ENCODE measurements at places on chromosomes 5 and 9. TPM values are rescaled to one million over a fixed set of nuclear protein-coding genes. Genes with fewer than 3 reads are reported as not detected.

BAAT gene
- total RNA-seq = 3.8 TPM

GRCh38 chr9:130779153-130779855, 55.8 kb upstream of the ABL1 start:
- DNase-seq = peak; percentile 55
- peak overlapping the region; percentile 58 for H3K27ac ChIP-seq
- H3K4me1 ChIP-seq = peaks cover 41% of the 10 kb centered on the region
- no peaks in the 10 kb centered on the region for H3K27me3 ChIP-seq
- no peaks in the 10 kb centered on the region for H3K36me3 ChIP-seq

DNA sequence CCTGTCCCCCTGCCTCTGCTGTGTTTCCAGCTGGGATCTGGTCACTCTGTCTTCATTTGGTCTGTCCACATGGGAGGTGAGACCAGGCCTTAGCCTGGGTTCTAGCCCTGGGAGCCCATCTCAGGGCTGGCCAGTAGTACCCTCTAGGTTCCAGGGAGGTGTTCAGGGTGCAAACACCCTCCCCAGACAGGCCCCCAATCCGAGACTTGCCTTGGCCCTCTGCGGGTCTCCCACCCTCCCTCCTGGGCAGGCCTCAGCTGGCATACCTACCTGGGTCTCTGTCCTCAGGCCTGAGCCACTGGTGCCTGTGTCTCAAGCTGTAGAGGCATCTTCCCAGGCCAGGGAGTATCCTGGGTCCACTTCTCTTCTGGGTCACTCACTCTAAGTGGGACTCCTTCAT, 925 bp upstream of the SAPCD2 start:
- DNase-seq = no peak
- H3K4me3 ChIP-seq = no peak overlapping the region
- peaks cover 11% of the 10 kb centered on the region for H3K27me3 ChIP-seq

SOX30 gene
- total RNA-seq = not detected

- H3K4me3 ChIP-seq = no peak overlapping the region
- no peaks in the 10 kb centered on the region for H3K4me1 ChIP-seq
- DNase-seq = no peak
- H3K27me3 ChIP-seq = no peaks in the 10 kb centered on the region
These were observed 142.6 kb downstream of the FAM114A2 start for GRCh38 chr5:153896117-153896516.

DNA sequence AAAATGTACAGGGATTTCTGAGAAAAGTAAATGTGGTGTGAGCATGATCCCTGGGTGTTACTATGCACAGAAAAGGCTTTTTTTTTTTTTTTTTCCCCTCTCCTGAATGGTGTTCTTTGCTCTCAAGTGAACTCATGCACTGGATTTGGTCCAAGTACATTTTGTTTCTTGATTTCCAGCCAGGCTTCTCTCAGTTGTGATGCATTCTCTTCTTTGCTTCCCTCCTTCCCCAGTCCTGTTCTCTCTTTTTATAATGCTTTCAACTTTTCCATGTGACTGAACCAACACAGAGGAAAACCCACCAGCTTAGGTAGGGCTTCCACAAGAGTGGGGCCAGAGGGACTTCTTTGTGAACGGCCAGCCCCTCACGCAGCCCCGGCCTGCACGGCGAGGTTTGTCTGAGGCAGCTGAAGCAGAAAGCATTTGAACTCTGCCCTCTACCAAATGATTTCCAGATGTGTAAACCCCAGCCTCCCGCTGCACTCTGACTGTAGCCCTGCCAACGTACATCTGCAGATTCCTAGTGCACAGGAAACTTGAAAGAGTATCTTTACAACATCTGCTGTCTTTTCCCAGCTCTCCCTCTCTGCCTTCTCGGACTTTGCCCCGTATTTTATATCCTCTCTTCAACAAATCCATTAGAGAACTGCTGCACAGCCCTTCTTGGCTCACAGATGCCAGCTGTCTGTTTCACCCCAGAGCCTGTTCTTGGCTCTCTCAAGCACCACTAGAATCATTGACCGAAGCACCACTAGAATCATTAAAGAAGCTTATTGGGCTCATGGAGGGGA, 71.8 kb upstream of the CD180 start:
- DNase-seq = peak; percentile 74
- peak overlapping the region; percentile 86 for H3K27ac ChIP-seq
- peaks cover 27% of the 10 kb centered on the region for H3K4me1 ChIP-seq
- H3K27me3 ChIP-seq = no peaks in the 10 kb centered on the region
- no peaks in the 10 kb centered on the region for H3K36me3 ChIP-seq

DNA sequence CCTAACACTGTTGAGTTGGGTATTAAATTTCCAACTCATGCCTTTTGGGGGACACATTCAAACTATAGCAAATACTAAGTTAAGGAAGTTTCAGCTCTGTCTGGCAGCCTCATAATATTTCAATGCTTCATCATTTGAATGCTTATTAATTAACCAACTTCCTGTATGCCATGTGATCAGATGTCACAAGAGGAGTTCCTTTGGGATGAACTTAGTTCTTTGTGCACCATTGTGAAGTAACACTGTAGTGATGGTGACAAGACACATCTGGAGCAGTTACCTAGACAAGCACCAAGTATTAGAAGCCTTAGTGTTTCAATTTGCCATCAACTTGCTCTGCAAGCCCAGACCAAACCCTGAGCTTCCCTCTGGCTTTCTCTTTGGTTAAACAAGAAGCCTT, 90.7 kb upstream of the IL12B start:
- H3K27ac ChIP-seq = no peak overlapping the region
- no peak for DNase-seq
- H3K36me3 ChIP-seq = no peaks in the 10 kb centered on the region
- H3K27me3 ChIP-seq = no peaks in the 10 kb centered on the region
- no peaks in the 10 kb centered on the region for H3K4me1 ChIP-seq

DNA sequence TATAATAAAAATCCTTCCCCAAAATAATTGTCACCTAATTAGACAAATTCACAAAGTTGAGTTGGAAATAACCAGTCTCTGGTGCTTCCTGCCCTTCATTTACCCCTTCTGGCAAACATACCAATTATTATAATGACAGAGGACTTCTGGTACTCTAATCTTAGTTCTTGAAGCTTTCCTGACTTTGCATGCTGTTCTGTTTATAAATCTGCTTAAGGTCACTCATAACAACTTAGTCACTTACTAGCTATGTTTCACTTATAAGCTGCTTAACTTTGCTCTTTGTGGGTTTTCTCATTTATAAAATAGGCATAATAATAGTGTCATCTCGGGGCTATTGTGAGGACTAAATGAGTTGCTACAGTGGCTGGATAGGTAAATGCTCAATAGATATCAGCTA, 446.5 kb downstream of the EFNA5 start:
- H3K27me3 ChIP-seq = no peaks in the 10 kb centered on the region
- H3K27ac ChIP-seq = no peak overlapping the region
- peaks cover 5% of the 10 kb centered on the region for H3K4me1 ChIP-seq
- no peak overlapping the region for H3K4me3 ChIP-seq
- H3K36me3 ChIP-seq = no peaks in the 10 kb centered on the region

DNA sequence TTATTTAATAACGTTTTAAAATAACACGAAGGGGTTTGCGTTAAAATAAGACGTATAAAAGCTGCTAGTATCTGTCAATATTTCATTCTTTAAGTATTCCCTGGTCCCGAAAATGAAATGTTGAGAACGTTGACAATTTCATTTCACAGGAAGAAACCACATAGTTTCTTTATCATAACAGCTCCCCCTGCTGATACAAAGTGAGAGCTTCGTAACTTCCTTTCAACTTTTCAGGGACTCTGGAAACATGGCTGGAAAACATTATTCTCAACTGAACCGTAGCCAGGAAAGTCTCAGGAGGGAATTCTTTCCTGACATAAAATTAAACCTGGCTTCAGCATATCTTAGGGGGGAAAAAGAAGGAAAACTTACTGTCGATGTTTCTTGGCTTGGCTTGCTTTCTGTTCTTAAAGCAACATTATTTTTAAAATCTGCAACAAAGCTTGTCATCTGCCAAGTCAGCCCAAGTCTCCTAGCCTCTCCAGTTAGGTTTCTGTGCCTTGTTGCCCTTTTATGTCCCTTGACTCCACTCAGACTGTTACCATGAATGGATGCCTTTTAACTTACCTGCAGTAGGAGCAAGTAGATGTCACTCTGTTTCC, 122.9 kb upstream of the DAB2 start:
- H3K27ac ChIP-seq = no peak overlapping the region
- no peak overlapping the region for H3K4me3 ChIP-seq
- DNase-seq = no peak

GRCh38 chr9:76562511-76562911, 103.5 kb downstream of the GCNT1 start:
- H3K4me3 ChIP-seq = no peak overlapping the region
- no peak overlapping the region for H3K27ac ChIP-seq
- H3K27me3 ChIP-seq = no peaks in the 10 kb centered on the region
- no peaks in the 10 kb centered on the region for H3K4me1 ChIP-seq

CDKN2B gene
- total RNA-seq = 4.5 TPM

HTR4 gene
- 0.51 TPM for total RNA-seq

- peaks cover 66% of the 10 kb centered on the region for H3K4me1 ChIP-seq
- H3K4me3 ChIP-seq = no peak overlapping the region
- no peaks in the 10 kb centered on the region for H3K36me3 ChIP-seq
- DNase-seq = peak; percentile 58
- no peak overlapping the region for H3K27ac ChIP-seq
These were observed 118.8 kb downstream of the WNK2 start for GRCh38 chr9:93302586-93303257.

NELFB gene
- 38.0 TPM for total RNA-seq

OGN gene
- total RNA-seq = not detected

ZDHHC11B gene
- total RNA-seq = 1.0 TPM

TSTD2 gene
- 13.6 TPM for total RNA-seq

- no peaks in the 10 kb centered on the region for H3K4me1 ChIP-seq
- no peaks in the 10 kb centered on the region for H3K27me3 ChIP-seq
- H3K36me3 ChIP-seq = no peaks in the 10 kb centered on the region
- no peak overlapping the region for H3K27ac ChIP-seq
- H3K4me3 ChIP-seq = no peak overlapping the region
These were observed 20.4 kb upstream of the CYFIP2 start for GRCh38 chr5:157245476-157245875.

PCDHB15 gene
- 0.61 TPM for total RNA-seq

- no peaks in the 10 kb centered on the region for H3K4me1 ChIP-seq
- H3K27ac ChIP-seq = no peak overlapping the region
- H3K4me3 ChIP-seq = no peak overlapping the region
- H3K36me3 ChIP-seq = no peaks in the 10 kb centered on the region
- DNase-seq = no peak
These were observed 16.1 kb upstream of the TMED7 start for GRCh38 chr5:115641948-115642347.

Measured in gastrocnemius medialis (tissue), 4 donors.